ENCODE measurements at places on chromosomes 1 and 21.

GRCh38 chr21:34796518-34797200, 127.9 kb downstream of the CLIC6 start:
- DNase-seq: no peak

DNA sequence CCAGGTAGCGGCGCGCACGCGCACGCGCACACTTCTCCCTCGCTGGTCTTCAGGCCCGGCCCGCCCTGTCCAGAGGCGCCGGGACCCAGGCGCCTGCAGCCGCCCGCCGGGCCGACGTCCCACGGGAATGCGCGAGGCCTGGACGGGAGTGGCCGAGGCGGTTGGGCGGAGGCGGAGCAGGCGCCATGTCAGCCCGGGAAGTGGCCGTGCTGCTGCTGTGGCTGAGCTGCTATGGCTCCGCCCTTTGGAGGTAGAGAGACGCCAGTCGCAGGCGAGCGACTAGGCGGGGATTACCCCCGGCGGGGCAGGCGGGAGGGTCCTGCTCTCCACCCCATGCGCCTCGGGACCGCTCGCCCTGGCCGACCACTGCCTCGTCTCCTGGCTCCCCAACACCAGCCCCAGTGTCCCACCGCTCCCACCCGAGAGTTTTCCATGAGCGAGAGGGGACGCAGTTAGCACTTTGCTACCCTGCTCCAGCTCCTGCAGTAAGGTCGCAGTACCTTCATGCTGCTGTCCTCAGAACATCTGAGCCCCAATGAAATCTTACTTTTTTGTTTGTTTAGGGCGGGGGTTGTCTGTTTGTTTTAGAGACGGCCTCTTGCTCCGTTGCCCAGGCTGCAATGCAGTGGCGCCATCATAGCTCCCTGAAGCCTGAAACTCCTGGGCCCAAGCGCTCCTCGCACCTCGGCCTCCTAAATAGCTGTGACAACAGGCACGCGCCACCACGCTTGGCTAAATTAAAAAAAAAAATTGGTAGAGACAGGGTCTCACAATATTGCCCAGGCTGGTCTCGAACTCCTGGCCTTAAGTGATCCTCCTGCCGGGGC, at the start of gene CATSPERE:
Gene CATSPERE, plus strand, starts transcription at position 29 of the 827 bp plus-strand sequence. Its CDS starts 157 bp downstream, at position 186.
- peak; percentile 47 for DNase-seq

GRCh38 chr1:95734560-95734959, 500.6 kb downstream of the RWDD3 start:
- DNase-seq: no peak

DNA sequence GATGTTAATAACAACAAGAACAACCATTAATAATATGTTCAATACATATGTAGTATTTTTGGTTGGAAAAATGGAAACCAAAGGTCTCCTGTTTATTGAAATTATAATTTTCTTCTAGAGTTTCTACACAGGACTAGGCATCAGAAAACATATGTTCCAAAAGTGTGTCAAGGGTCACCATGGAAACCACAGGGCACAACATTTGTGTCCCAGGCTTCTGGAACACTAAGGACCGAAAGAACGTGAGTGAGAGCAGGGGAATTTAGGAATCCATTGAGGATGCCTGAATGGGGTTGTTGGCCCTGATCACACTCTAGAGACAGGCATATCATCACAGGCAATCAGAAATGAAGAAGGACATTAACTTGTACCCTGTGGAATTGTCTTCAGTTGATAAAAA, 7.5 kb upstream of the CDC14A start:
- no peak for DNase-seq

DNA sequence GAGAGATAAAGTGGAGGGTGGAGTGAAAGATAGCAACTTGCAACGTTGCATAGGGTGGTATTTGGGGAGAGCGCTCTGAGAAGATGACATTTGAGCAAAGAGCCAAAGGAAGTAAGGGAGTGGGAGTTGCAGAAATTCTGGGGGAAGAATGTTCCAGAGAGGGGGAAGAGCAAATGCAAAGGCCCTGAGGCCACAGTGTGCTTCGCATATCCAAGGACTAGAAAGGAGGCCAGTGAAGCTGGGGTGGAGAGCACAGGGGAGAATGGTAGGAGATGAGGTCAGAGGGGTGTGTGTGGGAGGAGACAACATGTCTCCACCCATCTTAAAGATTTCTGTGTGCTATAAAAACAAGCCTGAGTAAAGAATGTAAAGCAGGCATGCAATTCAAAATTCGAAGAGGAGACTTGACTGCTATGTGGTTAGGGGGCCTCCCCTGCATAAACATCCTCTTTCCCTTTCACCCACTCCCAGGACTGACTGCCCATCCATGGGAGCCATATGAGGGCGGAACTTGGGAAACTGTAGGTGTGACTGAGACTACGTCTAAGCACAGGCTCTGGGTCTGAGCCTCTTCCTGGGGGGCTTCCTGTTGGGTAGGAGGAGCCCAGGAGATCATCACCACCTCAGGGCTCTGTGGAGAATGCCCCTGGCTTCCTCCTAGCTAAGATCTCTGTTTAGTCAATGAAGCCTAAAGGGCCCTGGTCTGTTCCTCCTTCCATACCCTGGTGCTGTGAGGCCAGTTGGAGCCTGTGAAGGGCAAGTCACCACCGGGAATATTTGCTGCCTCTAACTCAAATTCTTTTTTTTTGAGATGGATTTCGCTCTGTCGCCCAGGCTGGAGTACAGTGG, 2.9 kb upstream of the CLIC4 start:
- no peak for DNase-seq

DNA sequence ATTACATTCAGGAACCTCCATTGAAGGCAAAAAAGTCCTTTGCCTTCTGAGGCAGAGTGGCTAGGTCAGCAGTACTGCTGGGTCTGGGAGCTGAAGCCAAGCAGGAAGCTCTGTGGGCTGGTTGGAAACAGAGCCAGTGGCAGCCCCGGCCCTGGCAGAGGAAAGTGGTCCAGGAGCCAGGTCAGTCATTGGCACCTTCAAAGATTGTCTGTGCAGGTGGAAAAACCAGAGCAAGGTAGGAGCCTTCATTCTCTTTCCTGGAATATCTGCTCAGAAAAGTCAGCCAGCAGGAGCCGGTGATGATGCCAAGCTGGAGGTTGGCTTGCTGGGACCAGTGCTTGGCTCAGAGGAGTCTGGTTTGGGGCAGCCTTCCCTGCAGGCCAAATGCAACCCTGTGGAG, 12.5 kb upstream of the DISP3 start:
- DNase-seq: no peak

DNA sequence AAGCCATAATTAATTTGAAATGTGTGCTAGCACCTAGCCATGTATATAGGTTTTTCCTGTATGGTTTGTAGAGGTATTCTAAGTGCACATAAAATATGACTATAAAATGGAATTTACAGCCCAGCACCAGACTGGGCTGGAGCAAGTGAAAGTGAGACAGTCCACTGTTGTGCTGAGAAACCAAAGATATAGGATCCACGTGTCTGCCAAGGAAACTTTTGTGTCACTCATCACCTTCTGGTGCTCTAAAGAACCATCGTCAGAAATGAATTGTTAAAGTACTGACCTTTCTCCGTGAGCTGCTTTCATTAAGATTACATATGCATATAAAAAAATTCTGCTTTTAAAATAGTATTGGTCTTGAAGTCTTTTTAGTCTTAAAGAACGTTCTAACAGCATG, 141.0 kb upstream of the ZC3H11B start:
- DNase-seq: no peak

DNA sequence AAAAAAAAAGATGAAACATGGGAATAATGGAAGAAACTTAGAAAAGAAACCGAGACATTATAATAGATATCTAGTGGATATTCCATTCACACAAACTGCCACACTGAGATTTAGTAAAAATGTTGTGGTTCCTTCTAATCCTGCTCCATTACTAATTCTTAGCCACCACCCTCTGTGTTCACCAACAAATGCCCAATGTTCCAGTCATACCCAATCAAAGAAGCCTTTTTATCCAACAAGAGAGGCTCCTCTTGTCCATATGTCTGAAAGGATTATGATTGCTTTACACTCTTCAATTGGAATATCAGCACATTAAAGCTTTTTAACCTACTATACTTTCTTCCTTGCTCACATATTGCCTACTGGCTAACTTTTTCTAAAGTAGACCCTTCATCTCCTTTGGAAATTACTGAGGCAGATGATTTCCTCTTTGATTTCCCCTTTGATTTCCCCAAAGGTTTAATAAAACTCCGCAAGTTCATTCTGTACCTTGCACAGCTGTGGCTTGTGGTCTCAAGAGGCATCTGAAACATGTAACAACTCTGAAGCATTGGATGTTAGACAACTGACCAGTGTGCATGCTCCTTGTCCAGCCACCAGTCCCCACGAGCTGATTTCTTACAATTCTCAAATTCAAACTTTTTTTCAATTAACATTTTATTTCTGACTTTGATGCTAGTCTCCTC, 305.6 kb upstream of the LYPLAL1 start:
- no peak for DNase-seq

GRCh38 chr1:24551960-24552571, 3.8 kb upstream of the NCMAP start:
- DNase-seq: no peak

DNA sequence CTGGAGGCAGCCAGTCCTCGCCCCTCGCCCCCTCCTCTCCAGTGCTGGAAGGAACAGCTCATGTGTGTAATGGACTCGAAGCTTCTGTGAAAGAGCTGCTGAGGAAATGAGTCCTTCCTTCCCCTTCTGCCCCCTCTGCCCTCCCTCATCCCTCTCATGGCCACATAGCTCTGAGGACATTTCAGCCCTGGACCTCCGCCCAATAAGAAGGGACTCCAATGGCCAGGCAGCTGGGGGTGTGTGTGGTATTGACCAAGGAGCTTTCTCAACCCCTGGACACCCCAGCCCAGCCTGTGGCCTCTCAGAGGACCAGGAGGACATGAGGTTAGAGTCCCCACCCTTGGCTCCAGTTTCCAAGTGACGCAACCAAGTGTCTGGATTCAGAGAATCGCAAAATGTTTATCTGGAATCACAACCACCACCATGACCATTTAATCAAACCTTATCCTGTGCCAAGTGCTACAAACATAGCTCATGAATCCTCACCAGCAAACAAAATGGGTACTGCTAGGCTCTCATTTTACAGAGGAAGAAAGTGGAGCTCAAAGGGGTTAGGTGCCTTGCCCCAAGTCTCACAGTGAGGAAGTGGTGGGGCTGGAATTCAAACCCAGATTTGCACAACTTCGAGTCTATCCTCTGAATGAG, 47.8 kb upstream of the ECE1 start:
- no peak for DNase-seq

GRCh38 chr1:64850846-64851245, 106.0 kb downstream of the RAVER2 start:
- DNase-seq: no peak

DNA sequence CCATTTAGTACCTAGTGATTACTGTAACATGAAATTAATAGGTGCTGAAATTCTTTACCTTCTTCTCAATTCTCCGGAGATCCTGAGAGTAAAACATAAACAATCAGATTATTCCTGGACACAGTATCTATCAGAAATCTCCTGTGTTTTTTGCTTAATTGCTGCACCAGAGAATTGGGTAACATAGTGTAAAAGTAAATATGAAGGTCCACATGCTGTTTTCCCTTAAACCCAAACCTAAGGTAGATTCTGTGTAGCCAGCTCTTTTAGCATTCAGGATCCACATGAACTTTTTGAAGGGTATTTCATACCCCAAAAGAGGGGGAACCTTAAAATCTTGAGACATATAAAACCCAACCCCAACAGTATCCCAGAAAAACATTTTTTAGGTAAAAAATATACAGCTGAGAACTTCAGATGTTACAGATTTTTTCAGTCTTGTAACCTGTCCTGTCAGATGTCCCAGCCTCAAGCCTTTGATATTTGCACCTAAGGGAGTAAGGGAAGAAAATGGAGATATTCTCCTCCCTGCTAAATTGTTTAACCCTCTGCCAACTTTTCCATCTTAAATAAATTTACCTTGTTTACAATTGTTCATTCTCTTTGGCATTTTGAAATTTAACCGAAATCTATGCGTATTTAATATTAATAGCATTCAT, 11.2 kb downstream of the ODR4 start:
- no peak for DNase-seq

GRCh38 chr1:153963850-153964331, 554 bp upstream of the SLC39A1 start:
- DNase-seq: no peak

GRCh38 chr1:202351725-202352124, 3.2 kb downstream of the PPP1R12B start:
- DNase-seq: no peak

DNA sequence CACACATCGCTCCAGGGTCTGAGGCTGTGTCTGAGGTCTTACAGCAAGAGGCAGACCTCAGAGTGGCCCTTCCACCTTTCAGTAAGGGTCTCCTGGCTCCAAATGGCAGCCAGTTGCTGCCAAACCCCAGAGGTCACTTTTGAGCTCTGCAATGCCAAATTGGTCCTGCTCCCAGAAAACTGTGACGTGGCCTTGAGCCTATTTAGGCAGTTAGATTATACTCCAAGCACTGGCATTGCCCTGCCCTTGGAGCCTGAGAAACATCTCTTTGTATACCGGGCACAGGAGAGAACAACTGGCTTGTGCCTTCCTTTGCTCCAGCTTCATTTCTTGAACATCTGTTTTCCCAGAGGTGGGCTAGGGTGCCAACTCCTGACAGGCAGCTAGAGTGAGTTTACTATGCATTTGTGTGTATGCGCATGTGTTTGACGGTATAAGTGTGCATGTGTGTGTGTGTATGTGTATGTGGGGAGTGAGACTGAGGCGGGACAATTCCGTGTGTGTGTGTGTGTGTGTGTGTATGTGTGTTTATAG, 134.5 kb downstream of the IER5 start:
- DNase-seq: no peak

- DNase-seq: no peak
Observed at GRCh38 chr1:29236712-29237128, 398 bp downstream of the PTPRU start.

DNA sequence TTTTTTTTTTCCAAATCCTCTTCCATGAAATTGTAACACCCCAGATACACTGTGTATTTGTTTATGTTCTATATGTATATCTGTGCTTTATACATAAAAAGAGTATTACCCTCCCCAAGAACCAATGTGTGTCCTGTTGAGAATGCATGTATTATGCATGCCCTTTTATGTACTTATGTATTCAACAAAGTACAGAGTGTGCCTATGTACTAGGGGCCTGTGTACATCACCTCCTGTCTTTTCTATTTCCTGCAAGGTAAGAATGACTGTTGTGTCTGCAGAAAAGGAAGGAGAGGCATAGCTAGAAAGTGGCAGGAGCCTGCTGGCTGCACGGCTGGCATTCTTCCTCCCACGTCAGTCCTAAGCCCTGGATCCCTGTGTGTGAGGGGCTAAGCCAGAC, 7.0 kb downstream of the TMEM61 start:
- DNase-seq: no peak

DNA sequence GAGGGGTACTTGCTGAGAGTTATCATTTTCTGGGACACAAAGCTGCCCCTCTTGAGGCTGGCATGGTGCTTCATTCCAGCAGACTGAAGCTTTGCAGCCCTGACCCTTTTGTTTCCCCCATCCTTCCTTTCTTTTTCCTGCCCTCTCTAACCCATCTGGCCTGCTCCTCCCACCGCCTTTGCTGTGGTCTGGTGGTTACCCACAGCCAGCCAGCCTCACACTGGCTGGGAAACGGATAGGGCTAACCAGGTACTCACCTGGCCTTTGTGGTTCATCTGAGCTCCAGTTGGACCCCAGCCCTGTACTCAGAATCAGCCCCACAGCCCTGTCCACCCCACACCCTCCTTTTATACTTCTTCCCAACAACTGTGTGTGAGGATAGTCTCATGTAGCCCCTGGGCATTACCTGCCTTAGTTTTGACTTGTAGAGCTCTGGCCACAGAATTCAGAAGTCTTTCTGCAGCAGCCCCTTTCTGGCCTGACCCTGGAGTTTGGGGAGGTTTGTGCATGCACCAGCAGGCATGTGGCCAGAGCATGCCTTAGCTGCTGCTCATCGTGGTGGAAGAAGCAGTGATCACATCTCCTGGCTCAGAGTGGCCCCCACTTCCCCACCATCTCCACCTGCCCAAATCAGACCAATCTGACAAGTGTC, 138.0 kb downstream of the TRABD2B start:
- DNase-seq: no peak
